Stimulated activated CD4-positive, alpha-beta T cell treated with anti-CD3 and anti-CD28 coated beads, Interleukin-2, amount 100 ng/mL, for 24 hours (primary cell): ENCODE measurements at places on chromosomes 11 and 22.

DNA sequence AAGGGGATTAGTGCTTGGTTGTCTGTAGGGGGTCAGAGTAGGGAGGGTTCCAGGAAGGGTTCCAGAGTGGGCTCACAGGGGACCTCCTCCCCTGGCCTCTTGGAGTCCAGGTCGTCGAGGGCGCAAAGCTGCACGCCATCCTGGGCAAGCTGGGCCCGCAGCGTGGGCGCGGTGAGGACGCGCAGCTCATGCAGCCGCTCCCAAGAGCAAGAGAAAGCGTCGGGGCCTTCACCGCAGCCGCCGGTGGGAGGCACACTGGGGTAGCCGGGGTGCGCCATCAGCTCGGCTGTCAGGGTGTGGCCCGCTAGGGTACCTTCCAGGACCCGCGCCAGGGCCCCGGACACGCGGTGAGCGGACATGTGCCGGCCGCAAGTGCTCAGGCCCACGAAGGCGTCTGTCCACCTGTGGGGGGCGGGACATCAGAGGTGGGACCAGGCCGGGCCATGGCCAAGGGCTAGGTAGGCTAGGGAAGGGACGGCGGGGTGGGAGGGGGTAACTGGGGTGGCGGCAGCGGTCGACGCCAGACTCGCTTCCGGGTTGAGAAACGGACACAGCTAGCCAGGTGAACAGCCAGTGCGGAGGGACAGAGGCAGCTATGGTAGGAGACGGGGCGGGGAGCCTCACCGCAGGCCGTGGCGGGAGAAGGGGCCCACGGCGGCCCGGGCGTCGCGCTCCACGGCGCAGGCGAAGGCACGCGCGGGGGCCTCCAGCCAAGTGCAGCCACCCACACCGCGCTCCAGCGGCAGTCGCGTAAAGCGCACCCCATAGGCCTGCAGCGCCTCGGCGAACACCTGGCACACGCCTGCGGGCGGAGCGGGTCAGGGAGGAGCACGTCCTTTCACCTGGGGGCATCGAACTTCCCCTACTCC lies 1.2 kb downstream of the YDJC start:
- no peak for DNase-seq

DNA sequence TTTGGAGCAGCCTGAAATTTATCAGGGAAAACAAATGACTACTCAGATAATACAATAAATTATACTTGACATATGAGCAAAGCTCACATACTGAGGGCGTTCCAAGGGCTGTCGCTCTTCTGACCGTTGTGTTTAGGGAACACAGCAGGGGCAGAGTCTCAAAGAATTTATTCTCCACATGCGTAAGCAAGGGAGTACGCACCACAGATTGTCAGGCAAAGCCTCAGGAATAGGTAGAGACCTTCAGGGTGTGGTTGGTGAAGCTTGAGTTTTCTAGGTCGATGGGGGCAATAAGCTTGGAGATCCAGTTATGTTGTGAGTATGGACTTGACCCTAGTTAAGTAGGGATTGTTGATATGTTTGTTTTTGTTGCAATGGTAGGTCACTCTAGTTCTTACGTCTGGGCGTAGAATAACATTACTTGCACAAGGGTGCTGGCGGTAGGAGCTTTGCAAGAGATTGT lies 830 bp downstream of the ACAT1 start:
- DNase-seq, result no peak

- DNase-seq, result peak; percentile 33
Measured at GRCh38 chr11:33802194-33802950, 28.1 kb upstream of the FBXO3 start.

DNA sequence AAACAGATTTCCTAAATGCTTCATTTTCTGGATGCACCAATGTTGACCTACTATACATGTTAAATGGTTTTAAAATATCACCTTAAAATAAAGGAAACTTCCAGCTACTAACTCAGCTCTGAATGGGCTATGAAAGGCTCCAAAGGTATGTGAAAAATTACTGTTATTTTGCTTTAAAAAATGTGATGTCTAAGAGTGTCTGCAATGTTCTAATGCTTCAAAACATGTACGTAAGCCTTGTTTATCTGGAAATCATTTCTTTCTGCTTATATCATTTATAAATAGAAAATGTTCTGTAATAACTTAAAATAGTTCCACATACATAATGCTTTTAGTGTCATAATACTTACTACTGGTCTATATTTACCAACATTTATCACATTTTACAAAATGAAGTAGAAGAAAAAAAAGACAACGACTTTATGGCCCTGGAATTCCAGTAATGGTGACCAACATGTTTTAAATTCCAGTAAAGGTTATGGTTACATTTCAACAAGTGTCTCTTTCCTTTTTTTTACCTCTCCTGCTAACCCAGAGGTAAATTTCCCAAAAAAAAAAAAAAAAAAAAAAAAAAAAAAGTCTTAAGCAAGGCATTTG lies 2.5 kb downstream of the BDNF start:
- no peak for DNase-seq

GRCh38 chr22:43377896-43378704 lies 33.7 kb upstream of the MPPED1 start:
- DNase-seq, result no peak

- no peak for DNase-seq
Measured at GRCh38 chr11:76788661-76789442, 5.7 kb downstream of the TSKU start.

DNA sequence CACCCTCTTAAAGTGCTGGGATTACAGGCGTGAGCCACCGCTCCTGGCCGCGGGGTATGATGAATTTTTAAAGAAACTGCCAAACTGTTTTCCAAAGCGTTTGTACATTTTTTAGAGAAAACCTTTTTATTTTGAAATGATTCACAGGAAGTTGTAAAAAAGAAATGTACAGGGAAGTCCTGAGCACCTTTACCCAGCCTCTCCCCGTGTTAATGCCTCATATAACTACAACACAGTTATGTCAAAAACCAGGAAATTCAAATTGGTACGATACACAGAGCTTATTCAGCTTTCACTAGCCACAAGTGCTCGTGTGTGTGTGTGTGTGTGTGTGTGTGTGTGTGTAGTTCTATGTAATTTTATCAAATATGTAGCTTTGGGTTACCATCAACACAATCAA lies 7.0 kb upstream of the FAM118A start:
- DNase-seq, result no peak

DNA sequence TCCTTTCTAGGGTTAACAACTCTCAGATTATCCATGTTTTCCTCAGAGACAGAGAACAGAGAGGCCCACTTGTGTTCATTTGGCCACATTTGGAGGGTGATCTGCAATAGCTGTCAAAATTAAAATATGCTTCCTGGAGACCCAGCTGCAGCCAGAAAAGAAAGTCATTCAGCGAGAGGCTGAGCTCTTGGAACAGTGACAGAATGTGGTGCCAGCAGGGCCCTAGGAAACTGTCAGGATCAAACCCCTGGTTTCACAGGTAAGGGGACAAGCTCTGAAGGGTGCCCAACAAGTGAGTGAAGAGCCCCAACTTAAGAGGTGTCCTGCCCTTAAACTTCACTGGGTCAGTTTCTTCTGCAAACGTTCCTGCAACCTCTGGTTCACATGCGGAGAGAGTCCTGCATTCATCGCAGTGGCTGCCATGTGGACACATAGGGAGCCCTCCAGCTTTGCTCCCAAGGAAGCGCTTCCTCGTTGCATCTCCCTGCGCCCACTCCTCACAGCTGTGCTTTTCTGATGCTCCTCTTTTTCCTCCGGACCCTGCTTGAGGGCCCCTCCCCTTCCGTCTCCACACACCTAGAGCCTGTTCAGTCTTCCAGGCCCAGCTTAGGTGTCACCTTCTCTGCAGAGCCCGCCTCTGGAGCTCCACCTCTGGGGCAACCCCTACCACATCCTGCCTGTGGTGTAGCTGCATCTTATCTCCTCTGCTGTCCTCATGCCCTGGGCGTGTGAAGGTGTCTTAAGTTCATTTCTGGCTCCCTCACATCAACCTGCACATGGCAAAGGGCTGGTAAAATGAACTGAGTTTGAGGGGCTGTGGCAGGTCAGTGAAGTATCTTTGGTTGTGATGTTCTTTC lies 3.9 kb downstream of the UCP3 start:
- peak; percentile 73 for DNase-seq

DNA sequence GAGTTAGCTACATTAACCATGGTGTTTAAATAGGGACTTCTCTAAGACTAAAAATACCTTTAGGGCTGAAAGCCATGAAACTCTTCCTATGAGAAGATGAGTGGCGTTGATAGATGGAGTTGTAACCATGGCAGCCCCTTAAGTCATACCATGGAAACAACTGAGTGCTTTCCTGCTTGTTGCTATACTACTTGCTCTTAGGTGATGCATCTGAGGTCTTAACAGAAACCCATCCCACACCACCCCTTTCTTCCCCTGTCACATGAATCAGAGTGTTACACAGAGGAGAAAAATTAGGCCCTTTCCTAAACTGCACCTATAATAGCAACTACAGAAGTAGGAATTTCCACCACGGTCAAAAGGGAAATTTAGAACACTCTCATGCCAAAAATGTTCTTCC lies 64.3 kb upstream of the ZC3H12C start:
- no peak for DNase-seq

DNA sequence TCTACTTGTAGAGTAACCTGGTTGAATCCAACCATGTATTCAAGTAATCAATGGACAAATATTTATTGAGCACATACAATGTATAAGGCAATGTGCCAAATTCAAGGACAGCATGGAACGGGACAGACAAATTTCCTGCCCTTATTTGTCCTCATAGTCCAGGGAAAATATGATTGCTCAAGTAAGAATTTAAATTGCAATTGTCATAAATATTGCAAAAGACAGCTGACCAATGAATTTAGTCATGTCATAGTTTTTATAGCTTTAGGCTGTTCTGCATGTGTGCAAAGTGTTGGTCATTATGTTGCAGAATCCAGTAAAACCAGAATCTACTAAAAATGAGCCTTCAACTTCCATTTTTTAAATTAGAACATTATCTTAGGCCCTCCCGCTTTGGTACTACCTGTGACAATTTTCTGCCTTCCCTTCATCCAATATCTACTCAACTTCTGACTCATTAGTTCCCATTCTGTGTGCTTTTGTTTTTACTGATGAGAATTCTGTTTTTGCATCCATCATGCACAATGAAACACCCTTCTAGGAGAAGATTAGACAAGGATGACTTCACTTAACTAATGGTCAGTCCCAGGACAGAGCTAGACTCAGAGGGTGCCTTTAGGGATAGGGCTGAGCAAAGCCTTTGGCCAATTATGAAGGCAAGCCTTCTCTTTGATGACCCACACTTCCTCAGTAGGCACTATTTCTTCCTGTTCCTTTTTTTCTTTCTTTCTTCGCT lies 45.8 kb upstream of the FIBIN start:
- DNase-seq, result no peak

- peak; percentile 87 for DNase-seq
Measured at GRCh38 chr22:21982338-21982965, at the start of gene TOP3B. TSS of gene TOP3B (minus strand) at chr22:21982787. CDS start at chr22:21975709, 7,078 bp downstream.

- no peak for DNase-seq
Measured at GRCh38 chr22:20130319-20130718, 1.3 kb upstream of the ZDHHC8 start.

- DNase-seq, result no peak
Measured at GRCh38 chr11:47188259-47188658, 2.0 kb upstream of the PACSIN3 start.

- peak; percentile 43 for DNase-seq
Measured at GRCh38 chr11:746289-747157, 741 bp upstream of the TALDO1 start.

- DNase-seq, result no peak
Measured at GRCh38 chr22:17368144-17368543, 1.1 kb upstream of the CECR2 start.

DNA sequence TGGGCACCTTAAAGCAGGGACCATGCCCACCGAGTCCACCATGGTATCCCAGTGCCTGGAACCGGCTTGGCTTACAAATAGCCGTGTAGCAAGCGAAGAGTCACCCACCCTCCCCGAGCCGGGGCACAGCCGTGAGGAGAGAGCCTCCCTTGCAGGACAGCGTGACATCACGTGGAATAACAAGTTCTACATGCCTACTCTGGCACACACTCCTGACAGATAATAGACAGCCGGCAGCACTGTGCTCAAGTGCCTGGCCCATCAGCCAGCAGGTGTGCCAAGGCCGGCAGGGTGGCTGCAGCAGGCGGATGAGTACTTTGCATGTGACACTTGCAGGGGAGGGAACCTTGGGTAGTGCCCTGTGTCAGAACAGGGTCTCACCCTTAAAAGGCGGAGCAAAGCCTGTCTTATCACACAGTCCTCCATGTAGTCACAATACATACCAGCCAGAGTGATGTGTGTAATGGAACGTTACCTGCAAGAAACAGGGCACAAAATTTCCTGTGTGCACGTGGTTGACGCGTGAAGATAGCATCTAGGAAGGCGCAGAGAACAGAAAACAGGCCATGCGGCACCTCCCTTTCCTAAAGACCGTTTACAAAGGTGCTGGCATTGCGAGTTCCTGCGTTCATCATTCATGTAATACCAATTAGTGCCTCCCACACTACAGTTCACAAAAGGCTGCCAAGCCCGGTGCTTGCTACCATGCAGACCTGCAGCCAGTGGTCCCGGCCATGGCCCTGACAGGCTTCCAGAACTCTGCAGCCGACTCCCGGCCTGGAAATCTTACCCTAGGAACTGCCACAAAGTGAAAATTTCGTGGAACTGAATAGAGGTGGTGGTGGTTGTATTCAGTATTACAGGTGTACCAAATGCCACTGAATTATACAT lies 16.4 kb downstream of the TOM1 start:
- no peak for DNase-seq

- DNase-seq, result no peak
Measured at GRCh38 chr11:75011872-75012271, 23.1 kb downstream of the NEU3 start.

GRCh38 chr11:76459846-76460245 lies 15.0 kb downstream of the EMSY start:
- no peak for DNase-seq

GRCh38 chr11:100640646-100641045 lies 46.4 kb upstream of the ARHGAP42 start:
- no peak for DNase-seq

- no peak for DNase-seq
Measured at GRCh38 chr11:60840470-60841430, 1.2 kb upstream of the CCDC86 start.

DNA sequence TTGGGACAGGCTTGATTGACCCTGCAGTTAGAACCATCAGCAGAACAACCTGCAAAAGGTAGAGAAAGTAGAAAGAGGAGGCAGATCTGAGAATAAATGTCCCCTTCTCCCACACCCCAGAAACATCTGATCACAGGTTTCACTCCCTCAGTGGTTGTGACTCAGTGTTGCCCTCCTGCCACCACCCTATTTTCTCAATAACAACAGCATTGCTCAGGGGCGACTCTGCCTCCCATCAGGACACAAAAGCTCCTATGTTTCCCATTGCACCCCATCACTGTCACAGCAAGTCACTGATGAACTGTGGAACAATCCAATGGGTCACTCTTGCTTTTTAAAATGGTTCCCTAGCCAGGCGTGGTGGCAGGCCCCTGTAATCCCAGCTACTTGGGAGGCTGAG lies 110.2 kb downstream of the RASSF10 start:
- no peak for DNase-seq

- peak; percentile 41 for DNase-seq
Measured at GRCh38 chr11:8870411-8871170, 40.4 kb upstream of the AKIP1 start.

DNA sequence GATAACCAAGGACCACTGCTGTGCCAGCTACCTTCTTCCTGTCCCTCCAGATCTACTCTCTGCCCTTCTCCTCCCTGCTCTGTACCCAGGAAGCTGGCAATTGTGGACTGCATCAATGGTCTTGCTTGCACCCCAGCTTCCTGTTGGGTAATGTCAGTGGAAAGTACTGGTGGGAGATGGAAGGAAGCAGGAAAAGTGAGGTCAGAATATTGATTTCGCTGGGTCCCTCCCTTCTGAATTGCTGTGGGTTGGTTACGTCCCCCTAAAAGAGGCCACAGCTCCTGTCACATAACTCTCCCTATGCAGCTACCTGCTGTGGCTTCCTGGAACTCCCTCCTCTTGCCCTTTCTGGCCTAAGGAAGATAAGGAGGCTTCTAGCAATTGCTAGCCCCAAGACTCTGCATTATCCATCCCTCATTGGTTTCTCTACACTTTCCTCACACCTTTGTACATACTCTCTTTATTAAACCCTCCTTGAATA lies 81.2 kb downstream of the RASSF10 start:
- DNase-seq, result no peak
